GM23338 (cell line): ENCODE measurements at places on chromosomes 2 and 18. TPM values are rescaled to one million over a fixed set of nuclear protein-coding genes. Genes with fewer than 3 reads are reported as not detected.
A peak's percentile ranks its signal among the peaks of the same experiment; 100 is the strongest.

ZNF396 gene
- 0.31 and 0.85 TPM in 2 replicates for total RNA-seq

TTC32 gene
- total RNA-seq: 4.6 and 4.9 TPM in 2 replicates

- H3K4me1 ChIP-seq: peaks cover 8% of the 10 kb centered on the region; the same call in 1 of the 2 replicates
- peak overlapping the region; percentile 97 for H3K27ac ChIP-seq
- H3K4me3 ChIP-seq: peak overlapping the region; percentile 87
- DNase-seq: no peak
- no peaks in the 10 kb centered on the region for H3K27me3 ChIP-seq
These were observed 455 bp downstream of the PREPL start for GRCh38 chr2:44360749-44361329.

PROC gene
- total RNA-seq: 1.2 and 1.7 TPM in 2 replicates

CAPN13 gene
- 0.19 and 0.94 TPM in 2 replicates for total RNA-seq

GRCh38 chr18:76430636-76431035, 64.4 kb downstream of the ZNF516 start:
- H3K4me3 ChIP-seq: no peak overlapping the region
- DNase-seq: no peak
- H3K4me1 ChIP-seq: peaks cover 9% of the 10 kb centered on the region
- no peaks in the 10 kb centered on the region for H3K27me3 ChIP-seq
- H3K36me3 ChIP-seq: no peaks in the 10 kb centered on the region

ASAP2 gene
- total RNA-seq: 15.6 and 16.5 TPM in 2 replicates

- no peak overlapping the region for H3K4me3 ChIP-seq
- H3K4me1 ChIP-seq: no peaks in the 10 kb centered on the region
- no peak for DNase-seq
- H3K36me3 ChIP-seq: peaks cover 6% of the 10 kb centered on the region; the same call in 1 of the 2 replicates
These were observed 31.7 kb downstream of the TMEM178A start for GRCh38 chr2:39697454-39697853.

GRCh38 chr2:208369091-208369490, 37.5 kb upstream of the PTH2R start:
- H3K4me1 ChIP-seq: no peaks in the 10 kb centered on the region
- no peak for DNase-seq
- H3K36me3 ChIP-seq: no peaks in the 10 kb centered on the region
- no peaks in the 10 kb centered on the region for H3K27me3 ChIP-seq
- no peak overlapping the region for H3K4me3 ChIP-seq
- H3K27ac ChIP-seq: no peak overlapping the region

- DNase-seq: no peak
- H3K27me3 ChIP-seq: peaks cover 61% of the 10 kb centered on the region
- H3K27ac ChIP-seq: no peak overlapping the region
These were observed 101.5 kb downstream of the MAP2 start for GRCh38 chr2:209525331-209525730.

ATP6V1C2 gene
- 0.14 and 0.35 TPM in 2 replicates for total RNA-seq

GRCh38 chr18:10414293-10414842, 40.1 kb upstream of the APCDD1 start:
- no peak overlapping the region for H3K27ac ChIP-seq
- H3K36me3 ChIP-seq: no peaks in the 10 kb centered on the region
- DNase-seq: no peak

- no peak overlapping the region for H3K27ac ChIP-seq
- H3K27me3 ChIP-seq: no peaks in the 10 kb centered on the region
- no peaks in the 10 kb centered on the region for H3K36me3 ChIP-seq
- DNase-seq: no peak
These were observed 50.2 kb downstream of the COL4A3 start for GRCh38 chr2:227214622-227215041.

COLEC12 gene
- 3.2 and 4.0 TPM in 2 replicates for total RNA-seq

- no peak for DNase-seq
- no peaks in the 10 kb centered on the region for H3K4me1 ChIP-seq
- no peak overlapping the region for H3K27ac ChIP-seq
- no peaks in the 10 kb centered on the region for H3K27me3 ChIP-seq
- no peaks in the 10 kb centered on the region for H3K36me3 ChIP-seq
These were observed 44.8 kb upstream of the TFCP2L1 start for GRCh38 chr2:121329786-121330185.

CDH2 gene
- 36.9 and 42.6 TPM in 2 replicates for total RNA-seq

CPO gene
- total RNA-seq: 0.94 TPM in 1 of 2 replicates, not detected in the other

IGFBP5 gene
- 0.74 and 2.5 TPM in 2 replicates for total RNA-seq

GRCh38 chr2:70982971-70983370, 4.5 kb downstream of the ANKRD53 start:
- peaks cover 17% of the 10 kb centered on the region for H3K27me3 ChIP-seq
- no peak for DNase-seq
- peaks cover 3% of the 10 kb centered on the region; the same call in 1 of the 2 replicates for H3K4me1 ChIP-seq
- H3K36me3 ChIP-seq: no peaks in the 10 kb centered on the region
- H3K4me3 ChIP-seq: no peak overlapping the region

DNA sequence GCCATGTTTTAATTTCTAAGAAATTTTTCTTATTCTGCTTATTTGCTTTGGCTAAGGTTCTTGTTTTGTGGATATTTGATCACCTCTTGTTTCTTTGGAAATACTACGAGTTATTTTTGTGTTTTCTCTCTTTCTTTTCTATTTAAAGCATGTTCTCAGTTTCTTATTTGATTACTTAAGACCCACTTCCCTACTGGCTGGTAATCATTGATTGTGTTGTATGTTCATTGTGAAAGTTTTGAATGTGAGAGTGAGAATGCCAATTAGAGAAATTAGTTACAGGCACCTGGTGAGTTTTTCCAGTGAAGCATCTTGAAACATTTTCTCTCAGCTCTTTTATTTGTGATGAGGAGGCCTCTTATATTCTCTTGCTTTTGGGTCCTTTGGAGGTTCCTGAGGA, 226.7 kb upstream of the MC4R start:
- no peaks in the 10 kb centered on the region for H3K27me3 ChIP-seq
- H3K36me3 ChIP-seq: no peaks in the 10 kb centered on the region
- no peak overlapping the region for H3K4me3 ChIP-seq
- no peak overlapping the region for H3K27ac ChIP-seq

DNA sequence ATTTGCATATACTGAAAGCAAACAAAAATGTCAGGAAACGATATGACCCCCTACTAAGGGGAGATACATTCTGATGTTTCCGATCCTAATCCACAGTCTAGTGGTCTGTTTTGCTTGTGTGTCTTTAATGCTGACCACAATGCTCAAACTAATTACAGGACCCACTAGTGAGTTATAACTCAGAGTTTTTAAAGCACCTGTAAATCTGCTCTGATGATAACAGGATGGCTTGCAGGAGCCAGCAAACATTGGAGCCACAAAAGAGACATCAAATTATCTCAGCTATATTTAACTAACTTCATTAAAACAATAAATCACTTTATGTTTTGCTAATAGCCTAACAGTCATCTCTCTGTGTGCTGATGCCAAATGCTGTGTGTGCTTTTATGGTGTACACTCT, 300.3 kb downstream of the NBAS start:
- no peak overlapping the region for H3K27ac ChIP-seq
- DNase-seq: no peak
- H3K36me3 ChIP-seq: peaks cover 4% of the 10 kb centered on the region; the same call in 1 of the 2 replicates
- peaks cover 31% of the 10 kb centered on the region for H3K4me1 ChIP-seq

SCN9A gene
- total RNA-seq: 8.8 and 10.5 TPM in 2 replicates

- no peak overlapping the region for H3K27ac ChIP-seq
- H3K27me3 ChIP-seq: no peaks in the 10 kb centered on the region
- no peak for DNase-seq
These were observed 96.1 kb upstream of the ODC1 start for GRCh38 chr2:10544252-10544651.

CCDC74B gene
- total RNA-seq: 22.1 and 34.5 TPM in 2 replicates

GRCh38 chr2:193690572-193690971, 1495.8 kb upstream of the TMEFF2 start:
- no peaks in the 10 kb centered on the region for H3K27me3 ChIP-seq
- no peaks in the 10 kb centered on the region for H3K36me3 ChIP-seq
- H3K4me3 ChIP-seq: no peak overlapping the region
- no peak for DNase-seq

MDH1B gene
- total RNA-seq: 0.89 and 1.7 TPM in 2 replicates

DNA sequence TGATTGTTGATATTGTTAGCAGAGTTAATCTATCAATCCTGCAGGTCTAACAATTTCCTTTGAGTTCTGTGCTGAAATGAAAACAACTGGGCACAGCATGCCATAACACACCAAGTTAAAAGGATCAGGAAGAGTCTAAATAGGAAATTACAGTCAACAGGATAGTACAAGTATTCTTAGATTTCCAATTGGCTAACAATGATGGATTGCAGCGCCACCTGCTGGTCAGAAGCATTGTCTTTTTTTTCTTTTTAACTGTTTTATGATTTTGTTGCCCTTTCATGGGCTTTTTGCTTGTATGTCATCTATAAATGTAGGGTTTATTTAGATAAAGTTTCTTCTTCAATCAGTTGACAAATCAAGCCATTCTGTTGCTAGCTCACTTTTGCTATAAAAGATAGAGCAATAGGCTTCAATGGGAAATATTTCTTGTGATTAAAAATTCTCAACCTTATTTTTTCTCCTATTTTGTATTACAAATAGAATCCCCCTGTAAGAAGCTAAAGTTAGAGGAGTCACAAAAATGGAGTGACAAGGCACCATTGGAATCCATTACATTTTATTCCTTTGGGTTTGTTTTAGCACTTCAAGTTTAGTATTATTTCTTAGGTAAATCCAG, 40.8 kb upstream of the RPRM start:
- H3K36me3 ChIP-seq: no peaks in the 10 kb centered on the region
- peak; percentile 64 for DNase-seq
- H3K4me1 ChIP-seq: no peaks in the 10 kb centered on the region
- no peaks in the 10 kb centered on the region for H3K27me3 ChIP-seq
